ENCODE measurements at places on chromosomes 5 and 9.

- no peak for DNase-seq
Observed at GRCh38 chr5:3451961-3452360, 143.7 kb upstream of the IRX1 start.

DNA sequence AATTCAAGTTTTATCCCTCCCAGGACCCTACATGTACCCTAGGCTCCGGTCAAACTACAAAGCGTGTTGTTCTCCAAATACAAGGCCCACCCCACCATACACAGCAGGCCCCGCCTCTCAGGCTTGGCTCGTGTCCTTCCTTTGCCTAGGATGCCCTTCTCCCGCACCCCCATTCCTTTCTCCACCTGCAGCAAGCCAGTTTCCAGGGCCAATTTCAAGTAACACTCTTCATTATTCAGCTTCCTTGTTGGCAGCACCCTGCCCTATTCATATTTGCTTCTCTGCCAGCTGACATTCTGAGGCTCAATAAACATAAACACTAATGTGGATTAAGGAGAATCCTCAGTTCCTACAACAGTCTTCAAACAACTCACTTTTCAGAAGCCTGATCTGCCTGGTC, 31.7 kb downstream of the EPB41L4B start:
- no peak for DNase-seq

- no peak for DNase-seq
Observed at GRCh38 chr9:116644091-116644688, 42.9 kb upstream of the TRIM32 start.

- DNase-seq, result no peak
Observed at GRCh38 chr9:8732367-8733075, 932.9 kb upstream of the DMAC1 start.

DNA sequence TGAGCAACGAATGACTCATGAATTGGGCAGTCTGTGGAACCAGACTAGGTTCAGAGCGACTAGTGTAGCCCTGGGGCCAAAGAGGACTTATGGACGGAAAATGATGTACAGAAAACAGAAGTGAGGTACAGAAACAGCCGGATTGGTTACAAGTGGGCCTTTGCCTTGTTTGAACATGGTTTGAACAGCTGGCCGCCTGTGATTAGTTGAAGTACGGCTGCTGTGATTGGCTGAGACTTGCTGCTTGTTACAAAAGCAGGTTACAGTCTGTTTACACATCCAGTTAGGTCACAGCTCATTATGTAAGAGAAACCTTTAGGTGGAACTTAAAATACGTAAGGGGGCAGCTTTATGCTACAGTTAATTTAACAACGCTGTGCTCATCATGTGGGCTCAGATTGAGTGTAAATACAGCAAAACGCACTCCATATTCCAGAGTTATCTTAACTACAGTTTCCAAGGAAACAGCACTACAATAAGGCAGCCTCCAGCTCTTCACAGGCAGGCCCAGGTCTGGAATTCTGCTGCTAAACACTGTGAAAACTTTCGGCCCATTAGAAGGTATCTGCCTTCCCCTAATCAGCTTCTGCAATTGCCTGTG, 6.5 kb downstream of the AMACR start:
- no peak for DNase-seq

GRCh38 chr5:52988335-52989024, 672 bp upstream of the ITGA2 start:
- no peak for DNase-seq

DNA sequence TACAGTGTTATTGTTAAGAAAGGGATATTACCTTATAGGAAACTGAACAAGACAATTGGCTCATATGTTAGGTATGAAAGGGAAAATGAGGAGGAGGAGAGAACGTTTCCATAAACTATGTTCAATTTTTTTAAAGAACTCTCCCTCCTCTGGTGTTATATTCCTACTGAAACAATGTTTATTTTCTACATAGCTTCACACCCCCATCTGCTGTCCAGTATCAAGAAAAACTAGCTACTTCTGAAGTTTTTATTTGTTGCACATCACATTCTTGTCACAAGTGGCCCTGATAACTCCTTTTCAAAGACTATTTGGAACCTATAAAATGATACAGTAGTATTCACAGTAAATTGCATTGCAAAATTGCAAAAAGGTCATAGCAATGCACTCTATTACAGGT, 223.4 kb upstream of the FAM174A start:
- DNase-seq, result no peak

- DNase-seq, result peak; percentile 53
Observed at GRCh38 chr5:170427672-170428236, 38.6 kb upstream of the KCNMB1 start.

GRCh38 chr9:116493183-116493860, 193.8 kb upstream of the TRIM32 start:
- DNase-seq, result no peak

- DNase-seq, result no peak
Observed at GRCh38 chr5:125814119-125814518, 609.1 kb upstream of the GRAMD2B start.

DNA sequence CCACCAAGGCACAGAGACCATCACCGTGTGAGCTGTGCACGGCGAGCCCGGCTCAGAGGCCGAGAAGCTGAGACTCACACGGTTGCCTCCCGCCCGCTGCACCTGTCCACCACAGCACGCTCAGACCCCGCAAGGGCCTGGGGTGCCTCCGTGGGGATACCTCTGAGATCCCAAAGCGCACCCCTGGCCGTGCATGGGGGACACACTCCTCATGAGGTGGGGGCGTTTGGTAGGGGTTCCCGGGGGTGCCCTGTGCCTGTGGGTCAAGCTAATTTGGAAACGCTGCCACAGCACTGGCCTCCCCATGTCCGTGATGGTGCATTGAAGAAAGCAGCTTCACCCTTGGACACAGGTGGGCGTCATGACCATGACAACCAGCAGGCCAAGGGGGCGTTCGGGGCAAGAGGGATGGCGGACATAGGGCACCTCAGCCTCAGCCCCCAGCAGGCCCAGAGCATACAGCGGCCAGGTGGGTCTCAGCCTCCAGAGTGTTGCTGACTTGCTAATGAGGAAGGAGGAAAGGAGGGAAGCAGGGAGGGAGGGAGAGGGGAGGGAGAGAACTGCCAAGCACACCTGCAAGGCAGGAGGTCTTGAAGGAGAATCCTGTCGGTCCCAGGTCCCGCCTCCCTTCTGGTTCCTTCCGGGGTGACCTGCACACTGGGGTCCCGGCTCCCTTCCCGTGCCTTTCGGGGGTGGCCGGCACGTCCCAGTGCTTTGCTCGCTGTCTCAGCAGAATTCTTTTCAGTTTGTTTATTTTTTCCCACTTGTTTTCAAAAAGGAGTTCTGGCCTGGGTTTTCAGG, 34.7 kb downstream of the GLT6D1 start:
- DNase-seq, result no peak

GRCh38 chr9:137306066-137306849, 4.2 kb upstream of the NRARP start:
- no peak for DNase-seq

DNA sequence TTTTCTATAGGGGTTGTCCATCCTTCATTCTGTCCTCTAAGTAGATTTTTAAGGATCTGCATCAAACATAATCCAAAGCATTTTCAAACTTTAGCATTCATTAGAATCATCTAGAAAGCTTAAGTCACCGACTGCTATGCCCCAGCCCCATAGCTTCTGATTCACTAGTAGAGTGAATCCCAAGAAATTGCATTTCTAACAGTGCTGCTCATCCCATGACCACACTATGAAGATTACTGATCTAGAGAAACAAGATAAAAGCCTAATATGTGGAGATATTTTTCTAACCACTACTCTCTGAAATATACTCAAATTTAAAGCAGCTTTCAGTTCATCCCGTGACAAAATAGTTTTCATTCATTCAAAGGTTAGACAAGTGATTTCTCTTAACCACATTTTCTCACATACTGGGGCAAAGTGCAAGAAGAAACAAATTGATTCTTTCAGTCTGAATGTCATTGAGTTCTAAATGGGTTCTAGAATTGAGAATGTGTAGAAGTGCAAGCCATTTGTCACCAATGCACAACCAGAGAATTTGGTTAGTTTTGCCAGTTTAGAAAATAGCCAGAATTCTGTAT, 286.9 kb upstream of the CD180 start:
- no peak for DNase-seq

DNA sequence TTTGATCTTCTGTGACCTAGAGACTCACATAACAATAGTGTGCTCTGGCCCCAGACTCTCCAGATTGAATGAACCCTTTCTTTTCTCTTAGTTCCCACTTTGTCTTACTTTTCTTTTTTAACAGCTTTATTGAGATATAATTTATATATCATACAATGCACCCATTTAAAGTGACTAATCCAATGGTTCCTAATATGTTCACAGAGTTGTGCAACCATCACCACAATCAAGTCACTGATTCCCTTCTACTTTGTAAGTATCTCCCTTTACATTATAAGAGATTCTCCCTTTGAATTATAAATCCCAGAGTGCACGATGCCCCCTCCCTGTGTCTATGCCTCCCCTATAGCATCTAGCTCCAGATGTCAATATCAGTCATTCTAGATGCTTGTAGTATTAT, 172.4 kb downstream of the HINT1 start:
- no peak for DNase-seq

- no peak for DNase-seq
Observed at GRCh38 chr9:120783602-120784047, 9.6 kb downstream of the FBXW2 start.

- DNase-seq, result peak; percentile 41
Observed at GRCh38 chr9:124551472-124552272, 44.5 kb upstream of the NR5A1 start.

GRCh38 chr5:6634788-6635430, 1.7 kb downstream of the SRD5A1 start:
- no peak for DNase-seq

- no peak for DNase-seq
Observed at GRCh38 chr5:176787676-176788075, 22.7 kb upstream of the UNC5A start.

DNA sequence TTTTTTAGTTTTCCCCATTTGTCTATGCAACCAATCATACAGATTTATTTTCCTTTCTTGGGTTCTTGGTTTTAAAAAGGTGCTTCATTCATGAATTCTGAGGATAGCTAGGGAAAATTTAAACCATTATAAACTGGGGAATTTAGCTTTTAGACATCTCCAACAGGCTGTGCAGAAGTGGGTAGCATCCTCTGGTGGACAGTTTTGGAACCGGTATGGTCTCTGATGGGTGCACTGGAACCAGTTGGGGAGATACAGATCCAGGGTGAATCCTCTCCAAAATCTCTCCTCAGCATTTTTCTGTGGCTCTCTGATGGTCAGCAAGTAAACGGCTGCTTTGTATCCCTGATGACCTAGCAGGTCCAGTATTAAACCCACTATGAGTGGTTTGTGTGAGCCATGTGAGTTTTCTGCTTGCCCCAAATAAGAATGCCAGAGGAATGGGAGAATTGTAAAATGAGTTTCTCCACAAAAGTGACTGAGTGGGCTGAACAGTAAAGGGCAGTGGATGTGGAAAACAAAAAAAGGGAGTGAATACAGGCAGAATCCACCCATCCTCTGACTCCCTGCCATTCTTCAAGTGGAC, 9.1 kb upstream of the DNAJC25 start:
- no peak for DNase-seq

DNA sequence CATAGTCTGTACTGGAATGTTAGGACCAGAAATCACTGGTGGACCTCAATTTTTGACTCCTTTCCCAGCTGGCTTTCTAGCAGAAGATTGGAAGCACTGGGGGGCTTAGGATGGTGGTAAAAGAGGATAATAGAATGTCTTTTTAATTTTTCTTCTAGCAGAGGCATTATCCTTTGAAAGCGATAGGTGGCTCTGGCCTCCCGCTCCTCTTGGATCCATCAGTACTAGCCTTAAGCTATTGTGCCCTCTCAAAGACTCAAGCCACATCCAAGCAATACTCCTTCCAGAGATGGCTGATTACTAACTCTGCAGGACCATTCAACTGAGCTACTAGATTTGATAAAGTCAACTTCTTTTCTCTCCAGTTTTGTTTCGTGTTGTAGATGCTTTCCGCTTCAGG, 610.6 kb downstream of the CDH12 start:
- no peak for DNase-seq

DNA sequence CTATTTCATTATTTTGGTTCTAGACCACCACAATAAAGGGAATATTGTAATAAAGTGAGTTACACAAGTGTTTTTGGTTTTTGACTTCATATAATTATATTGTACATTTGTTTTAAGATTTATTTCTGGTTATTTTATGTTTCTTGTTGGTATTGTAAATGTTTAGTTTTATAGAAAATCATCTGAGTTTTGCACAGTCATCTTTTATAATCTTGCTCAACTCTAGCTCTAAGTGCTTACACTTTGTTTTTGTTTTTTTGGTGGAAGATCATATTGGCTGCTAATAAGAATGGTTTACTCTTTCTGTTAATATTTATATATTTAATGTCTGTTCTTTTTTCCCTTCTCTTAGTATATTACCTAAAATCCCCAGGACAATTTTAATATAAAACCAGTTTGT, 135.0 kb downstream of the CNTLN start:
- DNase-seq, result no peak

- no peak for DNase-seq
Observed at GRCh38 chr5:170251462-170251861, 18.7 kb downstream of the C5orf58 start.

GRCh38 chr5:156589104-156589945, 260.8 kb upstream of the PPP1R2B start:
- DNase-seq, result no peak

GRCh38 chr5:128579639-128580038, 41.6 kb upstream of the FBN2 start:
- DNase-seq, result no peak

- no peak for DNase-seq
Observed at GRCh38 chr5:56852228-56853000, 37.1 kb downstream of the MAP3K1 start.

DNA sequence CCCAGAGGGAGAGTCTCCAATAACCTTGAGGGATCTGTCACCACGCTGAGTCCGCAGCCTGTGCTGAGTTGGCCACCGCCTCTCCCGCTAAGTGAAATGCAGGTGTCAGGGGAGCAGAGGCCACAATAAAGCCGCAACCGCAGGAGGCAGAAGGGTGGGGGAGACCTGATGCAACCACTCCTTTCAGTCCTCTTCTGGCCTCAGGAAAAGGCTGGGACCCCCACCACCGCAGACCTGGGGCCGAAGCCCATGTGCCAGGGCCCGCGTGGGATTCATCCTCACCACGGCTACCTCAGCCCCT, 576 bp downstream of the MAP1B start:
- DNase-seq, result no peak

GRCh38 chr9:93256878-93257807, 73.2 kb downstream of the WNK2 start:
- no peak for DNase-seq

DNA sequence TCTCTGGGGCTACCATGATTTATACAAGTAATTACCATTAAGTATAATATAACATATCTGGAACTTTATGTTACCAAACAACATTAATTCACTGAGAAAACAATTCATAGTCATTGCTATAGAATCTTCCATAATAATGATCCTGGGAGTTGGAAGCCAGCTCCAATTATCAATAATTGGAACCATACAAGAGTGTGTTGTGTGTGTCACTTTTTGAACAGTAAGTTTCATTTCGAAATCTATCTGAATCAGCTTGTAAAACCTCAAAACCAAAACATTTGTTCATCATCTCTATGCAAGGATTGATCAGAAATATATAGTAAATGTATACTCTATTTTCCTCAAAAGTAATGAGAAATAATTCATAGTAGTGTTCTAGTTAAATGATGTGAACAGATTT, 348.1 kb downstream of the ARL15 start:
- no peak for DNase-seq

GRCh38 chr5:124878583-124879342, 132.3 kb upstream of the ZNF608 start:
- no peak for DNase-seq
